Naive thymus-derived CD8-positive, alpha-beta T cell (primary cell): ENCODE measurements at places on chromosomes 5 and 9. TPM values are rescaled to one million over a fixed set of nuclear protein-coding genes. Genes with fewer than 3 reads are reported as not detected.

LHX6 gene
- total RNA-seq = 0.60 TPM

STPG3 gene
- not detected for total RNA-seq

ACTBL2 gene
- not detected for total RNA-seq

KCNIP1 gene
- total RNA-seq = not detected

STC2 gene
- not detected for total RNA-seq

RNF20 gene
- total RNA-seq = 53.8 TPM

DOLK gene
- total RNA-seq = 10.3 TPM

SLC27A6 gene
- total RNA-seq = not detected

CDX1 gene
- total RNA-seq = not detected

IRX1 gene
- not detected for total RNA-seq
